ENCODE measurements at places on chromosomes 5 and 9.

GRCh38 chr9:75529463-75529862 is 361.0 kb upstream of the PCSK5 start:
- no peak for DNase-seq

DNA sequence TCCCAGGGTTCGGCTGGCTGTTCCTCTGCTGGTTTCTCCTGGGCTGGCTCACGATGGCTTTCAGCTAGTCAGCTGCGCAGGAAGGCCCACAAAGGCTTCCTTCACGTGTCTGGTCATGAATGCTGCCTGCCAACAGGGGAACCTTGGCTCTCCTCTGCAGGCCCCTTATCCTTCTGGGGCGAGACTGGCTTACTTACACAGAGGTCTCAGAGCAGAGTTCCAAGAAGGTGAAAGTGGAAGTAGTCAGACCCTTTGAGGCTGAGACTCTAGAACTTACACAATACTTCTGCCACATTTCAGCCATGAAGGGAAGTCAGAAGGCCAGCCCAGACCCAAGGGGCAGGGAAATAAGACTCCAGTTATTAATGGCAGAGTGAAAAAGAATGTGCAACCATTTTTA is 99.5 kb downstream of the LHFPL2 start:
- no peak for DNase-seq

DNA sequence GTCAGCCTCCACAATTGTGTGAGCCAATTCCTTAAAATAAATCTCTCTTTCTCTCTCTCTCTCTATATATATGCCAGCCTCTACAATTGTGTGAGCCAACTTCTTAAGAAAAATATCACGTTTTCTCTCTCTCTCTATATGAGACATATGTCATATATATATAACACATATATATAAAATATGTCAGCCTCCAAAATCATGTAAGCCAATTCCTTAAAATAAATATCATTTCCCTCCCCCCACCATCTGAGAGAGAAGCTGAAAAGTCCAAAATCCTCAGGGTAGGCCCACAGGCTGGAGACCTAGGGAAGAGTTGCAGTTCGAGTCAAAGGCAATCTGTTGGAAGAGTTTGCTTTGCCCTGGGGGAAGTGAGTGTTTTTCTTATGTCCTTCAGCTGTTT is 158.1 kb upstream of the RPS23 start:
- no peak for DNase-seq

DNA sequence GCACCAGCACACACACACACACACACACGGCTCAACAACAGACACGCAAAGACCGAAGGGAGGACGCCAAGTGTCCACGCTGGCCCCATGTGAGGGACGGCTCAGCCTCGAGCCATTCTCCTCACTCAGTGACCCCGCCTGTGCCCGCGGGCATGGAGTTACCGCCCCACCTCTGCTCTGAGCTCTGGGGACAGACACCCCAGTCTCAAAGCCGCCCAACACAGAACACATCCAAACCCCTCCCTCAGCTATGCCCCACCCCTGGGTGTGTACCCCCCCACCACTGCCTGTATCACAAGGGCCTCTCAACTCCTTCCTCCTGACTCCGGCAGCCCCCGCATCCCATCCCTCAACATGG is 81.2 kb downstream of the CAMSAP1 start:
- no peak for DNase-seq

GRCh38 chr9:113482341-113482740 is 18.8 kb downstream of the RGS3 start:
- no peak for DNase-seq

- DNase-seq = no peak
Observed at GRCh38 chr9:107153336-107153735, 129.7 kb upstream of the RAD23B start.

- DNase-seq = no peak
Observed at GRCh38 chr5:45623832-45624231, 72.3 kb downstream of the HCN1 start.

DNA sequence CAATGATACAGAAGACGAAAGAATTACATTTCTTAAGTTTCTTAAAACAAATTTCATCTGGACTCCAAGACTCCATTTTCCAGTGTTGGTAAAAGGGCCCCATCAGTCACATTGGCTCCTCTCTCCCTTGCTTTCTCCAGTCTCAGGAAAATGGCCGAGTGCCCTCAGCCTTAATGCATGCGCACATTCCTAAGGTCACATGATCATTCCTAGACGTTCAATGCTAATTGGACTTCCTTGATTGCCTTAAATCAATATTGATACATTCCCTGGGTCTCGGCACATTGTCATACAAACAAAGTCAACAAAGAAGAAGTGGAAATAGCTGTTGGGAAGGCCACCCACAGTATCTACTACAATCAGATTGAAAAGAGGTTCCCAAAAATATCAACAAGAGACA is 413.6 kb upstream of the GRAMD2B start:
- no peak for DNase-seq

GRCh38 chr5:137636099-137636498 is 99.8 kb downstream of the KLHL3 start:
- DNase-seq = no peak

- no peak for DNase-seq
Observed at GRCh38 chr9:134215699-134216448, 51.5 kb upstream of the RNU6ATAC start.

GRCh38 chr9:98580956-98581355 is 127.8 kb downstream of the GABBR2 start:
- no peak for DNase-seq

Data from stimulated activated CD4-positive, alpha-beta T cell treated with anti-CD3 and anti-CD28 coated beads, Interleukin-12 subunit alpha, Interleukin-12 subunit beta, amount 100 ng/mL, for 4 hours (primary cell).